WTC11 (cell line): ENCODE measurements at places on chromosomes 16 and 17.

GRCh38 chr16:79618692-79619050, 18.1 kb upstream of the MAF start:
- DNase-seq, result no peak

DNA sequence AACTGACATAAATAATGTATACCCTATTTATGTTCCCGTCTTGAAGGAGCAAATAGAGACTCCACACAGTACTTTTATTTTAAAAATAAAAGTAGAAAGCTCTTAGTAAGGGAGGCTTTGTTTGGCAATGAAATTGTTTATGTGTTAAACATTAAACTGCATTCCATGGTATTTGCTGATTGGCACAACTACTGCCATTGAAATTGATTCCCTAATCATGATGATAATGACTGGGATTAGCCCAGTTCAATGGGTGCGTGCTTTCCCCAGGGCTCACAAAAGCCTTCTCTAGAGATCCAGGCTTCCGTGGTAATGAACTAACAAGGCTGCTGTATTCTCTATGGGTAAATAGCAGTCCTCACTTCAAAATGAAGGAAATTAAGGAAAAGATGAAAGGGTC, 67.5 kb downstream of the GPRC5B start:
- no peak for DNase-seq

DNA sequence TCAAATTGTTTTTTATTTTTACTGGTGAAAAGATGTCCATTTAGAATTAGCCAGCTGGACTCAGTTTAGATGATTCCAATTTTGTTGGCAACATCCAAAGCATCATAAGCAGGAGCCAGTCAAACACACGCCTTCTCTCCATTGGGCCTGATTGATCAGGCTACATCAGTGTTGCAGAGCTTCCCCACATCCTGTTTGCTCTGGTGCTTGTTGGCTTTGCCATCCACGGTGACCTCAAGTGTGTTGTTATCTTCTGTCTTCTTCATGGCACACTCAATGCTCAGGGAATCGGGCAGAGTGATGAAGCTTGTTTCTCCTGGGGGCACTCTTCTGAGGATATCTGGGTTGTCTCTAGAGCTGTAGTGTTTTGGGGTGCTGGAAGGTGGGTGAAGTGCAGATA, 6.3 kb upstream of the NETO2 start:
- no peak for DNase-seq

DNA sequence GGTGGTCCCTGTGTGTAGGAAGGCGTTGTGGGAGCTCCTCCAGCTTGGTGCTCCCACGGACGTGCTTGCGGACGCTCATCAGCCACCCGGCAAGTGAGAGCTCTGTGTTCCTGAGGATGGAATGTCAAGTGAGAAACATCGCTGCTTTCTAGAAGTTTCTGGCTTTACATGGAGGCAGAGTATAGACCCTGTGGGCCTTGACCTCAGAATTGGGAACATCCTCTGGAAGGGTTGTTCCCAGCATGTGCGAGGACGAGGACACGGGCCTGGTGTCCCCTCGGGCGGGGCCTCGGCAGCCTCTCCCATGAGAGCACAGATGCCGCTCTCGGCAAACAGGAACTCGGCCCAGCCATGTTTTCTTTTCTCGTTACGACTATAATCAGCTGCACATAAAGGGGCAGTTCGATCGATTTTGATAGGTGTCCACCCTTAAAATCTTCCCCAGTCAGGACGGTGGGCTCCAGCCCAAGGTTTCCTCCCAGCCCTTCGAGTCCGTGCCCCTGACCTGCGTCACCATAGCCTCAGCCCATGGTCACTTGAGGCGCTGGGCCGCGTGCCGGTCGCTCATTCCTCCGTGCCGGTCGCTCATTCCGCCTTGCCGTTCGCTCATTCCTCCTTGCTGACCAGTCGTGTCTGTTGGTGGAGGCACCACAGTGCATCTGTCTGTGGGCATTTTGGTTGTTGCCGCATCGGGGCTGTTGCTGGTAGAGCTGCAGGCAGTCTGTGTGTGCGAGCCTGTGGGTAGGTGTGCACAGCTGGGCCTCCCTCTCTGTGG, 91.3 kb upstream of the ZNF750 start:
- DNase-seq, result peak; percentile 9

DNA sequence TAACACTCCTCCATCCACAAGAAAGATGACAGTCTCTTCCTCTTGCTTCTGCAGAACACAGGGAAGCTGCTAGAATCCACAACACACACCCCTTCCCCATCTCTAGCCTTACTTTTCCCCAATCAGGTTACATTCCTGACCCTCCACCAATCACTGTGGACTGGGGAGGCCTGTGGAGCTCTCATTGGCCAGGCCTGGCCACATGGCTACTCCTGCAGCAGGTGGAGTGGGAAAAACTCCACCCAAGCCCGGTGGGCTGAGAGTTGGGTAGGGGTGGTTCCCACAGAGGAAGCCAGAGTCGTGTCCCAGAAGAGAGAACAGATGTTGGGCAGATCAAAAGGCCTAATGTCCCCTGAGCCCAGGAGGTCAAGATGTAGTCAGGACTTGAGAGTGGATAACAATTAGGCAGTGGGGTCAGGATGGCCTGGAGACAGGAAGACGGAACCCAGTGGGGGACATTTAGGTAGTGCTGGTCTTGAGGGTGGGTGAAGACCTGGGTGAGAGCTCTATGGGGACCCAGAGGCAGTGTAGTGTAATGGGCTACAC, 22.1 kb downstream of the COQ7 start:
- no peak for DNase-seq

DNA sequence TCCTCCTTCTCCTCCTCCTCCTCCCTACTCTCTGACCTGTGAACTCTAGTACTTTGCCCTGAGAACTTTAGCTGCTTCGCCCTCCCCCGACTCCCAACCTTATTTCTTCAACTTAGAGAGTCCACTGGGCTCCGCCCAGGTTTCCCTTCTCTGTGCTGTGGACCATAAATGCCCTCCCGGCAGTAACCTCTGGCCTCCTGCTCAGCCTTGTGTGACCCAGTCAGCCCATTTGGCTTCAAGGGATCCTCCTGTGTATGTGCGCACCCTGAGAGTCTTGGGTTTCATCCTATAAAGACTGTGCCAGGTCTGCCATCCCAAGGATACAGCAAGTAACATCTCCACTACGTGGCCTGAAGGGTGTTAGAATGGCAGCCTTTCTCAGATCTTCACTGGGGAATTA, 275.6 kb upstream of the C16orf82 start:
- DNase-seq, result no peak

DNA sequence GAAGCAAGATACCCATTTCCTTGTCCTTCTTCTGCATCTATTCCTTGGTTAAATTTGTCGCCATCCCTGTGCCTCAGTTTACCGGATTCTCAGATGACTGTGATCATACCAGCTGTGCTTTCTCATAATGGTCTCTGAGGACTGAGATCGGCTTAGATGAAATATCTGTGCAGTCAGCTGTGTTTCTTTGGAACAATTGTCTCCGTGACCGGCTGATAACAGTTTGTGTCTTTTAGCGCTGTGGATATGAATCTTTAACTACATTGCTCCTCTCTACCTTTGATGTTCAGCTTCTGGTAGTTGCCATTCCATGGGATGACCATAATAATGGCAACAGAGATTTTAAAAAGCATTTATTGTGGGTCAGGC, 473 bp downstream of the FTO start:
- no peak for DNase-seq

DNA sequence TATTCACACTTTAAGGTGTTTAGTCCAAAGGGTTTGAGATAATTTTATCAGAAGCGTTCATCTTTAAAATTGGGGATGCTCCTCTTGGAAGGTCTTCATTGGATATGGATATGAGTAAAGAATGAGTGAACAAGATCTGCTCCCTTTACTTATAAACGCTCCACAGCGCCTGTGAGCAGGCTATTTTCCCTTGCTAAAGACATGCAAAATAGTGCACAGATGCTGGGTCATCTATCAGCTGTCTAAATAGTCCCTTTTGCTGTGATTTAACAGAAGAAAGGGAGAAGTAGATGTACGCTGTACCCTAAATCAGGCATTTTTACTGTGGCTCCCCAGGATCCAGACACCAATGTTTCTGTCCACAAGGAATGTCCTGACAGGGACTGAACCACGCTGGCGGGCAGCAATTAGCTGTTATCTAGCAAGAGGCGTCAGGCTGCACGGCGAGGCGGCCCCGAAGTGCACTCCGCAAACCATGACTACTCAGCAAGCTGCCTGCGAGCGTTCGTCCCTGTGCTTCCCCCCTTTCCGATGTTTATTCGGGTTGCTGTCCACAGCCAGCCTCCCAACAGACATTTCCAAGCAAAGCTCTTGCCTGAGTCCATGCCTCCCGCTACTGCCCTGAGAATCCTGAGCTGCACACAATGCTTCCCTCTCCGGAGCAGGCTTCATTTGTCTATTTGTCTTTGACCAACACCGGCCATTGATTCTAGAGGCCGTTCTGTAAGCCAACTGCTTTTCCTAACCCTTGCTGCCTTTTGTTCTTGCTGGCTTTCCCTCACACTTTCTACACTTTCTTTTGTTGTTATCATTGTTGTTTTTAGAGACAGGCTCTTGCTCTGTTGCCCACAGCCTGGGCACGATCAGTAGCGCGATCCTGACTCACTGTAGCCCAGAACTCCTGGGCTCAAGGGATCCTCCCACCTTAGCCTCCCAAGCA, 55.7 kb upstream of the CNEP1R1 start:
- DNase-seq, result no peak

DNA sequence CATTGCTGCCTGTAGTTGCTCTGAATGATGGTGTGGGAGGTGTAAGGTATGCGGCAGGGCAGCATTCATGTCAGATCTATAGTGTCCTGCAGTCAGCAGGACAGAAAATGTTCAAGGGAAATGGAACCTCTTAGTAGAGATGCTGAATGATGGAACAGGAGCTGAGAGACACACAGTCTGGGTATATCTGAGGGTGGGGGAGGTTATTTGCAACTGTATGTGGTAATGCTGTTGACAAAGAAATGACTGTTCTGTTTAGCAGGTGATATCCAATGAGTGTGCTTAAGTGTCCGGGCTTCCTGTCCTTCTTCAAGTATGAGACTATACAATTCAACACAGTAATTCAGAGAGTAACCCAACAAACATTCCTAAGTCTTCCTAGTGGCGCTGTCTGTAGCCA, 46.6 kb downstream of the STH start:
- no peak for DNase-seq

- no peak for DNase-seq
These were observed 258.4 kb downstream of the C16orf95 start for GRCh38 chr16:87058728-87059250.

- DNase-seq, result no peak
These were observed 15.8 kb downstream of the MYL4 start for GRCh38 chr17:47224966-47225365.

GRCh38 chr17:15287538-15288267, 22.6 kb upstream of the PMP22 start:
- DNase-seq, result no peak

GRCh38 chr16:68869492-68870088, 26.3 kb downstream of the TANGO6 start:
- no peak for DNase-seq

DNA sequence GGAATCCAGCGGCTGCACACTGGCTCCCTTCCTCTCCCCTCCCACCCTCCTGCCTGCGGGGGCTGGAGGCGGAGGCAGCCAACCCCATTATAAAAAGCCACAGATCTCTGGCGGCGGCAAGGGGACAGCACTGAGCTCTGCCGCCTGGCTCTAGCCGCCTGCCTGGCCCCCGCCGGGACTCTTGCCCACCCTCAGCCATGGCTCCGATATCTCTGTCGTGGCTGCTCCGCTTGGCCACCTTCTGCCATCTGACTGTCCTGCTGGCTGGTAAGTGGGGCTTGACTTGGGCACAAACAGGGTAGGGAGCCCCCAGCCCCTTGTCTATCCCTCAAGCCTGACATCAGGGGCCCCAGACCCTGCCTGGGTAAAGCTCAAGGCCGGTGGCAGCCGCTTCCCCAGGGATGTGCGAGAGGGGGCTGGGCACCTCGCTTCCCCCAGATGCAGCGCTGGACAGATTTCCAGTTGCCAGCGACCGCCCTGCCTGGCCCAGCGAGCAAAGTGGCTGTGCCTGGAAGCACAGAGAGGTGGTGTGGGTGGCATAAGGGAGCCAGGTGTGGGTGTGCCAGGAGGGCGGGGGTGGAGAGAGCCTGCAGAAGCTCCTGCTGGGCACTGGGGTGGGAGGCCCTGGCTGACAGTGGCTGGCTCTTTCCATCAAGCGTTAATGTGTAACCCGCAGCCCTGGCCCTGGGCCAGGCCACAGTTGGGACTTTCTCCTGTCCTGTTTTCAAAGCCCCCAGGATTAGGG, at the start of gene CX3CL1:
TSS of gene CX3CL1 (plus strand) at position 119 of the 745 bp plus-strand sequence. CDS start at position 198, 79 bp downstream.
- DNase-seq, result peak; percentile 68

DNA sequence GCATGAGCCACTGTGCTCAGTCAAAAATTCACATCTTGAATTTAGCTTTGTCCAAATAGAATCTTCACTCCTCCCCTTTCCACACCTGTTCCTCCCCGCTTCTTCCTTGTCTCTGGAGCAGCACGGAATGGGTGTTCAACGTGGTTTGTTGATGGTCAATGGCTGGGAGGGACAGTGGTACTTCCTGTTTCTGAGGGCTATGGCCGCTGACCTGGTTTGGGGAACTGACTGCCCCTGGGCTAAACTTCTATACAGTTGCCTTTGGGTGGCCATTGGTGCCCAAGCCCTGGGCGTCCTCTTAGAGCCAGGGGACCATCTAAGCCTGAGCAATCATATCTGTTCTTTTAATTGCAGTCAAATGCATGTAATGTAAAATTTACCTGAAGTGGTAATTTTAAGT, 19.1 kb upstream of the WFIKKN2 start:
- no peak for DNase-seq

- no peak for DNase-seq
These were observed 9.7 kb downstream of the INPP5K start for GRCh38 chr17:1506649-1507267.

DNA sequence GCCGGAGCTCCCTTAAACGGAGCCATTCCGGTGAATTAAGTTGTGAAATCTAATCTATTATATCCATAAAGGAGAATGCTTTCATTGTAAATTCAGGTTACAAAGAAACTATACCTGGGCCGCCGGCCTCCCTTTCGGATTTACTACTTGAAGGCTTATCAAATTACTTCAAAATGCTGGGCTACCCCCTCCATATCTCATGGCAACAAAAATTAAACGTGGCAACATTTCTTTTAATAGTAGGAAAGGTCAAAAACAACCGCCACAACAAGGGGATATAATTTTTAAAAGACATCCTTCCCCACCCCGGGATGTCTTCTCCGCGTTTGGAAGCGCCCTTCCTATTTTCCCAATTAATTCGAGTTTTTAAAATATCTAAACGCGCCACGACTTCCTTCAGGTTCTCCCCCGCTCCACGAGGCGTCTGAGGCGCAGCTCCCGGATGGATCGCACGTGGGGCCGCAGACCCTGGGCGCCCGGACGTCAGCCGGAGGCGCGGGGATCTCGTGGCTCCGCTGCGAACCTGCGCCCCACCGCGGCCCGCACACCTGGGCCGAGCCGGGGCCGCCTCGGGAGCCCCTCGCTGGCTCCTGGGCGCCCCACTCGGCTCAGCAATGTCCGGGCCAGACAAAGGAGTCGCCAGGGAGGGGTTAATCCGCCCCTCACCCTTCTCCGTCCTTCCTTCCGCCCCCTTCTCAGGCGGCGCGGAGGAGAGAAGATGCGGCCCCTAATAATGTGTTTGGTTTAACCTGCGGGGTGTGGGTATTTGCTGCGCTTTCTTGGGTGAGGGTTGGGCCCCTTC, 47.4 kb upstream of the SLC38A10 start:
- DNase-seq, result peak; percentile 49

GRCh38 chr16:65034915-65035314, 86.9 kb downstream of the CDH11 start:
- DNase-seq, result peak; percentile 17
